ENCODE measurements at places on chromosomes 1 and 21.

DNA sequence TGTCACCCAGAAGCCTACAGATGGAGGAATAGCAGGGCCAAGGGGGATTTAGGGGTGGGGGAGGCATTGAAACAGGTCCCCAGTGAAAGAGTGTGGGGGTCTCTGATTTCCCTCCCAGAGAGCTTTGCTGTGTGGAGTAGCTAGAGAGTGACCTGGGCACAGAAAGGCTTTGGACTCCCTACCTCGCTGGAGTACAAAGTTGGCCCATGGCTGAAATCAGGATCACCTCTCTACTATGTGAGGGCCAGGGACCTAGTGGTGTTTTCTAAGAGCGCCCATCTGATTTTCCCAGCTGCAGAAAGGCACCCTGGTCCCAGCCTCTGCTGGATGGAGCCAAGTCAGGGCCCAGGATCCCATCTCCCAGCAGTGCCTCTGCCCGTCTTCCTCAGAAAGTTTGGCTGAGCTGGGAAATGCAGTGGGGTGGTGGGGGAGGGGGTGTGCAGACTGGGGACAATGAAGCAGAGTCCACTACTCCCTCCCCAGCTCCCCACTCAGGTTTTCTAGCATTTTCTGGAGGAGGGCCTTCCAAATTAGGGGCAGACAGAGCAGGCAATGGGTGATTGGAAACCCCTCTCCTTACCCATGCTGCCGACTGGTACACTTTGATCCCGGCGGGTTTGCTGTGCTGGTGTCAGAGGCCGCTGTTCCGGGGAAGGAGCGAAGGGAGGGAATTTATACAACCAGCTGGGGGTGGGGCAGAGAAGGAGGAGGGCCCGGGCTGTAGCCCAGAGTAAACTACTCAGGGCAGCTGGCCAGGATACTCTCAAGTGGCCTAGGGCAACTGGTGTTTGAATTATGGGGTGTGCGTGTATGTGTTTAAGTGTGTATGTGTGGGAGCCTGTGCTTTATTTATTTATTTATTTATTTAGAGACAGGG is at the start of gene SELENBP1:
TSS of gene SELENBP1 (minus strand) at position 648 of the 877 bp plus-strand sequence. CDS start at position 584, 64 bp downstream.
- peaks cover 5% of the 10 kb centered on the region for H3K36me3 ChIP-seq
- H3K4me3 ChIP-seq: peak within 1 kb of the TSS; percentile 46
- H3K27ac ChIP-seq: peak within 1 kb of the TSS; percentile 64
- no peaks in the 10 kb centered on the region for H3K27me3 ChIP-seq
- DNase-seq: peak; percentile 90

GRCh38 chr1:180382326-180383115 is 119.9 kb downstream of the ACBD6 start:
- peaks cover 7% of the 10 kb centered on the region for H3K36me3 ChIP-seq
- no peak overlapping the region for H3K27ac ChIP-seq
- no peak for DNase-seq
- no peaks in the 10 kb centered on the region for H3K4me1 ChIP-seq

DNA sequence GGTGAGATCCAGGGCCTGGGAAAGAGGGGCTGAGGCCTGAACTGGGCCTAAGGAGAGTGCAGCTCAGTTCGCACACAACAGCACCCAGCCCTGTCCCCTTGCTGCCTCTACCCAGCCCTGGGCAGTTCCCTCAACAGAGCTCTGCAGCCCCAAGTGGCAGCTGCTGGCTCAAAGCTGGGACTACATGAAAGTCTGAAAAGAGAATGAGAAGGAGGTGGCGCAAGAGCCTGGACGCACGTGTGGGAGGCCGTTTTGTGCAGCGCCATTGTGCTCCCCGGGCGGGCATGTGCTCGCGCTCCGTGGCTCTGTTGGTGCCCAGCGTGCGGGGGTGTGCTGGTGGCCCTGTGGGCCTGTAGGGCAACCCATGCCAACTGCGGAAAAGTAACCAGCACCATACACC is 10.3 kb downstream of the GPR37L1 start:
- H3K4me1 ChIP-seq: peaks cover 62% of the 10 kb centered on the region
- H3K27me3 ChIP-seq: no peaks in the 10 kb centered on the region
- peak overlapping the region; percentile 93 for H3K27ac ChIP-seq
- no peak for DNase-seq
- H3K36me3 ChIP-seq: peaks cover 36% of the 10 kb centered on the region

DNA sequence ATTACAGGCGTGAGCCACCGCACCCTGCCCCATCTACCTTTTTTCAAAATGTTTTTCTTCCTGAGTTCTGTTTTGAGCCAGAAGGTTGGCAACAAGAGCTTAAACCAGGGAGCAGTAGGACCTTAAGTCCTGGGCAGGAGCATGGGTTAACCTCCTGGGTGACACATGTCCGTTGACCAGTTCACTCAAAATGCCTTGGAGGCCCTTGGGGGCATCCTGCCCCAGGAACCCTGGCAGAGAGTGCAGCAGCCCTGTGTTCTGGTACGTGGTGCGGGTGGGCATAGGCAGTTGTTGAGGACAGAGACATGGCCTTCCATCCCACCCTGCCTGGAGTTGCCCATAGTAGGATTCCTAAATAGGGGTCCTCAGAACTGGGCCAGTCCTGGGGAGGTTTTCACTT is 11.6 kb downstream of the H6PD start:
- H3K4me1 ChIP-seq: peaks cover 98% of the 10 kb centered on the region
- H3K27me3 ChIP-seq: no peaks in the 10 kb centered on the region
- H3K36me3 ChIP-seq: peaks cover 22% of the 10 kb centered on the region

DNA sequence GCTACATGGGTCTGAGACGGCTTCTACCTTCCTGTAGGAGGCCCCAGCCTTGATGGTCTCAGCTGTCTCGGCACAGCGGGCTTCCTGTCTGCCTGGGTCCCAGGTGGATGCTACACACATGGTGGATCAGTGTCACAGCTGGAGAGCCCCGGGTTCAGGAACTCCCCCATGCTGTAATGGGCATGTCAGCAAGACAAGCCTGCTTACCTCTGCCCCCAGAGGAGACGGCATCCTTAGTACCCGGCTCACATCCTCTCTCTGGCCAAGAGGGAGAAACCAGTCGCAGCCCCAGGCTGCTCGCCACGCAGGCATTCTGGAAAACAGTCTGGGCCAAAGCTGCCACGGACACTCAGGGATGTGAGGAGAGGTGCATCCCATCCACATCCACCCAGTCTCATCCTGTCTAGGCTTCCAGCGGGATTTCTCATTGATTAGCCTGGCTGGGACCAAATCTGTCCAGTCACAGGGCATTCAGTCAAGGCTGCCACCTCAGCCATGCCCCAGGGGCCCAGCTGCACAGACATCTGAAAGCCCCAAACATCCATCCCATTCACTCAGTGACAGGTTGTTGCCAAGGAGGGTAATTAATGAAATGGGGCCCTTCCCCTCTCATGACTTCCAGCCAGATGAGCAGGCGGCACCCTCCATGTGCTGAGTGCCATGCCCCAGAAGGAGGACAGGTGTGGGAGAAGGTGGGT is 10.5 kb downstream of the SNAP47 start:
- H3K4me1 ChIP-seq: peaks cover 12% of the 10 kb centered on the region
- no peak overlapping the region for H3K27ac ChIP-seq
- no peak overlapping the region for H3K4me3 ChIP-seq
- H3K27me3 ChIP-seq: no peaks in the 10 kb centered on the region
- peak; percentile 65 for DNase-seq

DNA sequence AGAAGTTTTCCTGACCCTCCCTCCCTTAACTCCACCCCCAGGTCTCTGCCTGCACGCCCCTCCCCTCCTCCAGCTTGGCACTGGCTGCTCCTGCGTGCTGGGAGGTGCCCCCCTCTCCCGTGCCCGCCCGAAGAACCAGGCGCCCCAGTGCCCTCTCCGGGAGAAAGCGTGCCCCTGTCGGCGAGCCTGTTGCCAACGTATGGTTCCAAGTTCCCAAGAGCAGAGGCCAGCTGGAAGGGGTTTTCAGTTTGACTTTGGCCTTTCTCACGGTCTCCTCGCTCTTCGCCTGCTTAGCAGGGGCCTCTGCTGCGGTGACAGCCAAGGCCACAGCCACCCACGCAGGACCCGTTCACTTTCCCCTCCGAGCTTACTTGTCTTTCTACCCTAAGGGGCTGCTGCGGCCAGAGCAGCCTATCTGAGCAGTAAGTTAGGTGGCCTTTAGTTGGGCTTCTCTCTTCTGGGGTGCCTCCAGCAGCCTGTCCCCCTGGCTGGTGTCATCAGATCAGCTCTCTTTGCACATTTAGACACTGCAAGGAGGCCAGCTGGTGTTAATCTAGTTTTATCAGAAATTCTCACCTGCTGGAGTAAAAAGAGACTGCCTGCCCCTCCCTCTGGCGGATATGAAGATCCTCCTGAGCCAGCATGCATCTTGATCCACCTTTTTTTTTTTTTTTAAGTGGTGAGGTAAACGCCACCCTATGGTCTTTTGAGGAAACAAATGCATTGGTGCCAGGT is 1.5 kb downstream of the STUM start:
- peaks cover 26% of the 10 kb centered on the region for H3K27me3 ChIP-seq
- no peak for DNase-seq
- H3K4me1 ChIP-seq: peaks cover 35% of the 10 kb centered on the region
- H3K4me3 ChIP-seq: peak overlapping the region; percentile 58

DNA sequence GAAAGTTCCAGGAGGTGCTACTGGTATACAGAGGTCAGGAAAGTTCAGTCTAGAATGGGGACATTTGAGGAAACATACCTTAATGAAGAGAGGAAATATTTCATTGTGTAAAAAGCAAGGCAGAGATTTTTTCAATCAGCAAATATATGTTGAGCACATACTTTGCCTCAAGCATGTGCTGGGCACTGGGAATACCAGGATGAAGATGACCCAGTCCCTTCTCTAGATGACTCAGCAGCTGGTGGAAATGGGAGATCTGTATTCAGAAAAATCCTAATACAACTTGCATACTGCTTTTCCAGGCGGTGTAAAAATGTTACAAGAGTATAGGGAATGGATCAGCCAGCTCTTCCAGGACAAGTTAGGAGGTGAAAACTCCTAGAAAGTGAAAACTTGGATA is 229.3 kb downstream of the FGGY start:
- H3K27me3 ChIP-seq: no peaks in the 10 kb centered on the region
- H3K4me3 ChIP-seq: no peak overlapping the region
- H3K4me1 ChIP-seq: peaks cover 6% of the 10 kb centered on the region
- no peaks in the 10 kb centered on the region for H3K36me3 ChIP-seq
- no peak overlapping the region for H3K27ac ChIP-seq

- DNase-seq: no peak
- H3K4me1 ChIP-seq: no peaks in the 10 kb centered on the region
- no peak overlapping the region for H3K4me3 ChIP-seq
Observed at GRCh38 chr1:57329001-57329527, 94.8 kb downstream of the DAB1 start.

DNA sequence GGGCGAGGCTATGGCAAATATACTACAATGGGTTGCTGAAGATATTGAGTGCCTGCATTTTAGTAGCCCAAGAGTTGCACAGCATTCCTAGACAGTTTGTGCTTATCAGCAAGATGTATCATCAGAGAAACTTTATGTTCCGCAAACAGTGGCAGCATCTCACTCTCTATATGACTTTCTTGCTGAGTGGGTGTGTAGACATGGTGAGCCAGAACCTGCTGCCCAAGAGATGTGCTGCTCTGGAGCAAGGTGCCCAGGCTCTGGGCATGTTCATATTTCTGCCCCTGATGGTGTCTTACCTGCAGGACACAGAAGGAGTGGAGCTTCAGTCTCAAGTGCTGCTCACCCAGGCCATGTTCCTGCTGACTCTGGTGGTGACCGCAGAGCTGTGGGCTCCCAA is 8.2 kb upstream of the RGSL1 start:
- H3K36me3 ChIP-seq: no peaks in the 10 kb centered on the region
- H3K27ac ChIP-seq: no peak overlapping the region
- no peaks in the 10 kb centered on the region for H3K4me1 ChIP-seq
- H3K27me3 ChIP-seq: no peaks in the 10 kb centered on the region

- no peaks in the 10 kb centered on the region for H3K27me3 ChIP-seq
- no peak for DNase-seq
- H3K27ac ChIP-seq: no peak overlapping the region
- no peak overlapping the region for H3K4me3 ChIP-seq
- no peaks in the 10 kb centered on the region for H3K4me1 ChIP-seq
- H3K36me3 ChIP-seq: no peaks in the 10 kb centered on the region
Observed at GRCh38 chr1:60634106-60634505, 448.3 kb upstream of the NFIA start.

DNA sequence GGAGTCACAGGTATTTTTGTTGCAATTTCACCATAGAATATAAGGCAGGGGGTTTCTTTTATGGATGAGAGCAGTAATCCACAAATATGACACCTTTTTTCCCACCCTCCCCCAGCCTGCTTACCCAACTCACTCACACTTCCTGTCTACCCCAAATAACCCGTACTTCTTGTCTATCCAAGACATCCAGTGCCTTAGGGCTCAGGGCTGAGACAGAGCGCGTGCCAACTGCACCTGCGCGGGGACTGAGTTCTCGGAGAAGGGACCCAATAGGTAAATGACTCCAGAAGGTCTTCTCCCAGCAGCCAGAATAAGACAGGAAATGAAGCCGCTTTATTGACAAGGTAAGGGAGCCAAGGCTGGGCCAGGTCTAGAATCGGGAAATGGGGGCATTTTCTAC is 369.1 kb downstream of the SIPA1L2 start:
- no peak for DNase-seq
- peaks cover 4% of the 10 kb centered on the region for H3K4me1 ChIP-seq
- no peaks in the 10 kb centered on the region for H3K36me3 ChIP-seq
- no peaks in the 10 kb centered on the region for H3K27me3 ChIP-seq
- no peak overlapping the region for H3K27ac ChIP-seq

DNA sequence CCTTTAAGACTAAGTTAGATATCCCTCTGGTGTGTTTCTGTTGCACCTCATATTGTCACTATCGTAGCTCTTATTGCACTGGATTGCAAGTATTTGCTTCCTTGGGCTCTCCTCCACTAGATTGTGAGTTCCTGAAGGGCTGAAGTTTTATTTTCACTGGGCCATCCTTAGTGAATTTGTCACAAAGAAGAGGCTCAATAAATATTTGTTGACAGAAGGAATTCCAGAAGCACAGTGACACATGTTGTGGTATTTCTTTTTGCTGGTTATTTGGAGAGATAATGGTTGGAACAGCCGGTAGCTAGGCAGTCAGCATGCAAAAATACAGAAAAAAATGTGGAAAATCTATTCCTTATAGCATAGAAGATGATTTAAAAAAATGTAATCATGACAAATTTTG is 129.9 kb upstream of the ZRANB2 start:
- no peak overlapping the region for H3K4me3 ChIP-seq
- no peaks in the 10 kb centered on the region for H3K27me3 ChIP-seq
- H3K36me3 ChIP-seq: no peaks in the 10 kb centered on the region
- no peaks in the 10 kb centered on the region for H3K4me1 ChIP-seq

DNA sequence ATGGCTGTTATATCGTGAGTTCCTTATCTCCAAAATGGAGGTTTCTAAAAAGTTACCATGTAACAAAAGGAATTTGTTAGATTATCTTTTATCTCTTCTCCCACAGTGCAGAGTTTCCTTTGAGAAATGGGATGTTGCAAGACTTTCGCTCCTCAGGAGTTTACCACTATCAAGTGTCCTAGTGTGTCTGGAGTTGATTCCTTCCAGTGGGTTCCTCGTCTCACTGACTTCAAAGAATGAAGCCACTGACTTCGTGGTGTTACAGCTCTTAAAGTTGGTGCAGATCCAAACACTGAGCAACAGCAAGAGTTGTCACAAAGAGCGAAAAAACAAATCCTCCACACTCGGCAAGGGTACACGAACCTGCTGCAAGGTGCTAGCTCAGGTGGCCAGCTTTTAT is 37.0 kb downstream of the SPAG17 start:
- H3K27ac ChIP-seq: no peak overlapping the region
- DNase-seq: no peak
- peaks cover 4% of the 10 kb centered on the region for H3K4me1 ChIP-seq
- H3K27me3 ChIP-seq: no peaks in the 10 kb centered on the region
- no peak overlapping the region for H3K4me3 ChIP-seq

GRCh38 chr1:156108664-156109241 is 5.8 kb upstream of the LMNA start:
- H3K27ac ChIP-seq: peak overlapping the region; percentile 23
- no peaks in the 10 kb centered on the region for H3K36me3 ChIP-seq
- H3K27me3 ChIP-seq: no peaks in the 10 kb centered on the region
- peaks cover 74% of the 10 kb centered on the region for H3K4me1 ChIP-seq
- DNase-seq: no peak

Data from suprapubic skin (tissue), 4 donors.